ENCODE measurements at places on chromosomes 11 and 22.

DNA sequence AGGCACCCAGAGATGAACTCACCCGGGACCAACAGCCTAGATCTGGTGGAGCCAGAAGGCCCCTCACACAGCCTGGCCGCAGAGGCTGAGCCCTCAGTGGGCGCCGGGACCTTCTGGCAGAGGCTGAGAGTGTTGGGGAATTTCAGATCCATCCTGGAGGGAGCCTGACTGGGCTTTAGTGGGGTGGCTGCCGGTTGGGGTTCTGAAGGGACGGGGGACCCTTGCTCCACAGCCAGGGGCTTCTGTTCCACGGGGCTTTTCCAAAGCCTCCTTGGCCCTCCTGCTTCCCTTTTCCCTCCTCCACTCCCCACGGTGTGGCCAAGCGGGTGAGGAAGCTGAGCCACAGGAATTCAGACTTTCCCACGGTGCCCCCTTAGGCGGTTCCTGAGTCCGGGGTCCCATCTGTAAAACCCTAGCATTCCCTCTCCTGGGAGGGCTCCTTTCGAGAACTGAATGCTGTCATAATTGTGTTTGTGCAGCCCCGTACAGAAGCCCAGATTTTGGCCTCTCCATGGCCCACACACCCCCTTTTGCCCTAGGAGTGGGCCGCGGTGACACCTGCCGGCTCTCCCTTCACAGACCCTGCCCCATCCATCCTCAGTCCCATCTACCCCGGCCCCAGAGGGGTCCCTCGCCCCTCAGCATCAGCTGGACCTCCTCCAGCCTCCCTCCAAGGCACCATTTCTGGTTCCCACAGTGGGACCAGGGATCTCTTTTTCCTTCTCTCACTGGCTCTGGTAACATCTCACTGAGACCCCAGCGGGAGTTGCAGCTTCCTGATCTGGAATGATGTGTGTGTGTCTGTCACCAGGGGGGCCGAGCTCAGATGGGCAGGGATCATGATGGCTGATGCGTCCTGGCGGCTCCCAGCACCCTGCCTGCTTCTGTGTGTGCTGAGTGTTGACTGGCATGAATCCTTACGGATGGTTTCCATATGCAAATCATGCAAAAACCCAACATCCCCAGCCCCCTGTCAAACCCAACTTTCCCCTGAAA lies 1048.4 kb downstream of the TBC1D22A start:
- DNase-seq: no peak

- no peak for DNase-seq
Measured at GRCh38 chr11:16408619-16409018, 52.3 kb upstream of the SOX6 start.

- no peak for DNase-seq
Measured at GRCh38 chr11:17718510-17718962, 835 bp upstream of the MYOD1 start.

DNA sequence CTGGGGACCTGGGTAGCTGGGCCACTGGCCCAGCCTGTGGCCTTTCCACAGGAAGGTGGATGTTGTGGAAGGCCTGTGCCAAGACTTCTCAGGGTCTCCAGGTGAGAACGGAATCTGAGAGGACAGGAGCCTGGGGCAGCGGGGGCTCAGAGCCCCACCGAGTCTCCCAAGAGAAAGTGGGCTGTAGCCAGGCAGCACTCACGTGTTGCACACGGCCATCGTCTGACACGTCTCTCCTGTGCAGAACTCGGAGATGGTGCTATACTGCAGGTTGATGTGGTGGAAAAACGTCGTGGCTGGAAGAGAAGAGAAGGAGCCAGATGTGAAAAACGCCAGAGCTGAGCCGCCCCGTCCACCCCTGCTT lies 6.4 kb downstream of the MOB2 start:
- no peak for DNase-seq

- no peak for DNase-seq
Measured at GRCh38 chr22:43825651-43826050, 13.5 kb upstream of the EFCAB6 start.

- no peak for DNase-seq
Measured at GRCh38 chr11:30967579-30967978, 381.4 kb upstream of the MPPED2 start.

DNA sequence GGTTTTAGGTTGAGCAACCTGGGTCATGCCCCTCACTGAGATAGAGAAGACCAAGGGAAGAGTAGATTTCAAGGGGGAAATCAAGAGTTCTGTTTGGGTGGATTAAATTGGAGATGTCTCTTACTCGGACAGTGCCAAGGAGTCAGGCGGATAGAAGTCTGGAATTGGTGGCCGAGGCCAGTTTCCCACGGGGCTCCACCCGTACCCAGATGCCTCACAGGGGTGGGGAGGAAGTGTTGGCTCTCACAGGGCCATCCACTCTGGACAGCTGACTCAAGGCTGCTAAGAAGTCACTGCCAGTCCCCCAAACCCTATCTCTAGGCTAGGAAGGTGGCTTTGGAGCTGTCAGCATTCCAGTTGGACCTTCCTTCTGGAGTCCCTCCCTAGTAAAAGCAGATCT lies 79.1 kb upstream of the TIMP3 start:
- DNase-seq: no peak

- no peak for DNase-seq
Measured at GRCh38 chr11:6850526-6850925, 5.0 kb downstream of the OR10A5 start.

GRCh38 chr11:70886676-70887541 lies 365.5 kb downstream of the SHANK2 start:
- DNase-seq: no peak

- no peak for DNase-seq
Measured at GRCh38 chr11:47445840-47446239, 3.1 kb downstream of the RAPSN start.

DNA sequence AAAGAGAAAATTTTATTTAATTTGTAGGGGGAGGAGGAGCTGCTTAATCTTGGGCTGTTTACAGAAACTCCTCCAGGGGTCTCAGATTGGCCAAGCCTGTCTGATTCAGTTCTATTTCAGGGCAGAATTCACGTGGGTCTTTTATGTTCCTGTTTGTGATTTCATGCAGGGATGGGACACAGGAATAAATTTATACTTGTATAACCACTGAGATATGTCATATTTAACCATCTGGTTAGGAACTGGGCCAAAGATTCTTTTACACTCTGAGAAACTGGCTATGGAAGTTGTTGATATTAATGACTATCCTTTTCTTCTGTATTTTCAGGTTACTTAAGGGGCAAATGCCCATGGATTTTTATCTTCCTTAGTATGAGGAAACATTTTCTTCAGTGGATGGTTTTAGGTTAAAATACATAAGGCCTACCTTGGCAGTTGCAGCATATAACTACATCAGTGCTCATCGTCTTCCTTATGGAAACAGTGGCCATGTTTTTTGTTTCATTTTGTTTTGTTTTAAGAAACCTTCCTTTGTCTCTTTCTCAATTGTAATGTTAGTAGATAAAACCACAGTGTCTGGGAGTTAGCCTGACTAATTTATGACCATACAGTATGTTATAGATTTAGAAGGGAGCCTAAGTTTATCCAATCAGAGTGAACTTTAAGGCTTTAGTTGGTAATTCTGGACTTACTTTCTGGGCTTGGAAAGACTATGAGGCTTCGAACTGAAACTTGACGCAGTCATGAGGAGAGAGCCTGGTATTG lies 132.4 kb upstream of the ANO3 start:
- DNase-seq: no peak

GRCh38 chr11:131923309-131923708 lies 552.9 kb downstream of the NTM start:
- no peak for DNase-seq

DNA sequence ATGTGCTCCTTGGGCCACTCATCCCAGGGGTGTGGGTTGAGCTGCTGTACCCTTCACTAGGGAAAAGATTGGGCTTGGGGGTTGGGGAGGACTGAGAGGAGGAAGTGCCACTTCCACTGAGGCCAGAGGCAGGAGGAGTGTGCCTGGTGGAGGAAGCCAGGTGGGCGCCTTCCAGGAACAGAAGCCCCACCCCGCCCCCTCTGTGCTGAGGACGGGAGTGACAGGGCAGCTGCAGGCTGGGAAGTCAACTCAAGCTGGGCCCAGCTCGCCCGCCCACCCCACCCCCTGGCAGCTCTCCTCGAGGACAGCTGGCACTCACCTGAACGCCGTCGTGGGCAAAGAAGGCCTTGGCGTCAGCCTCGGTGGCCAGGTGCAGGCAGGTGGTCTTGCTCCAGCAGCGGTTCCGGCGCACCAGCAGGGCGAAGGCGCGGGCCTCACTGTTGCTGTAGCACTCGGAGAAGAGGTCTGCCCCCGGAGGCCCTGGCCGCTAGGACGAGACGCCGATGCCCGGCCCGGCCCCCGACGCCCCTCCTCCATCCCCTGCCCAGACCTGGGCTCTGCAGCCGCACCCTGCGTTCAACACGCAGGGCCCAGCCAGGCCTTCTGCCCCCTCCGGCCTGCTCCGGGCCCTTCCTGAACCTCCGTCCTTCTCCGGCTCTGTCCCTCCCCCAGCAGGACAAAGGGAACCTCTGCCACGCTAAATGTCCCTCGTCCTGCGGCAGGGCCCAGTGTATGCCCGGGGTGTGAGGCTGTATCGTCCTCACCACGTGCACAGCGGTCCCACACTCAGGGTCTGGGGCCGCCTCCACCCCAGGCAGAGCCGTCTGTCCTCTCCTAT lies 13.4 kb downstream of the TSSC4 start:
- DNase-seq: no peak

GRCh38 chr11:47267876-47268275 lies 2.1 kb upstream of the MADD start:
- no peak for DNase-seq

DNA sequence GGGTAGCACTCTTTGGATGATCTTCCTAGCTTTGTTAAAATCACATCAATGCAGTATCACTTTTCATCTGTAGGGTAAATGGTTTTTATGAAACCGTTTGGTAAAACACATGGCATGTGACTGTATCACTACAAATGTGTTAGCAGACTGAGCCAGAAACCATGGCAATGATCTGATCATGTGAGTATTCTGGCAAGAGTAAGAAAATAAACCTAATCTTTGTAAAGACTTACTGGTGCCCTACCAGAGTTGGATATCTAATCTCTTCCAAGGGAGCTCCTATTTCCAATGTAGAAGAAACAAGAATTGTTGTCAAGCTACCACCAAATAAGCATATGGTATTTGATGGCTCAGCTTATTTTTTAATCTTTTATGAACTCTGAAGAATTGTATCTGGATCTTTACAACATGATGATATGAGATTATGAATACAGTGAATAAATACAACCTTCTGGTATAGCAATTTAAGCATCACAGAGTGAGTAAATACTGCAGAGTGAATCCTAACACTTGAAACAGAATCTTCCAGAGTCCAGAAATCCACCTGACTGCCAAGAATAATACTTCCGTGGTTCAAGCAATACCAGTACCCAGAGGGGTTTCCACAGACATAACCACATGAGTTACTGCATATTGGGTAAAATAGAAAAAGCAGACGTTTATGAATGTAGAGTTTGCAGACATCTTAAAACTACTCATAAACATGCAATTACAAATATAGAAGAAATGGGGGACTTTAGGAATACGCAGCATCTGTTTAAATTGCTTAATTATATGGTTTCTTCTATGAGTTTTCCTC lies 238.8 kb downstream of the TTC28 start:
- no peak for DNase-seq

- no peak for DNase-seq
Measured at GRCh38 chr11:127607487-127608085, 607.0 kb upstream of the KIRREL3 start.

Measured in Calu3 (cell line).